IMR-90 (cell line): ENCODE measurements at places on chromosomes 4 and X. TPM values are rescaled to one million over a fixed set of nuclear protein-coding genes. Genes with fewer than 3 reads are reported as not detected.

TCEAL7 gene
- total RNA-seq, result 6.5 and 16.1 TPM in 2 replicates

NALF2 gene
- total RNA-seq, result not detected in 2 replicates

EFHC2 gene
- 0.18 and 0.28 TPM in 2 replicates for total RNA-seq

DNA sequence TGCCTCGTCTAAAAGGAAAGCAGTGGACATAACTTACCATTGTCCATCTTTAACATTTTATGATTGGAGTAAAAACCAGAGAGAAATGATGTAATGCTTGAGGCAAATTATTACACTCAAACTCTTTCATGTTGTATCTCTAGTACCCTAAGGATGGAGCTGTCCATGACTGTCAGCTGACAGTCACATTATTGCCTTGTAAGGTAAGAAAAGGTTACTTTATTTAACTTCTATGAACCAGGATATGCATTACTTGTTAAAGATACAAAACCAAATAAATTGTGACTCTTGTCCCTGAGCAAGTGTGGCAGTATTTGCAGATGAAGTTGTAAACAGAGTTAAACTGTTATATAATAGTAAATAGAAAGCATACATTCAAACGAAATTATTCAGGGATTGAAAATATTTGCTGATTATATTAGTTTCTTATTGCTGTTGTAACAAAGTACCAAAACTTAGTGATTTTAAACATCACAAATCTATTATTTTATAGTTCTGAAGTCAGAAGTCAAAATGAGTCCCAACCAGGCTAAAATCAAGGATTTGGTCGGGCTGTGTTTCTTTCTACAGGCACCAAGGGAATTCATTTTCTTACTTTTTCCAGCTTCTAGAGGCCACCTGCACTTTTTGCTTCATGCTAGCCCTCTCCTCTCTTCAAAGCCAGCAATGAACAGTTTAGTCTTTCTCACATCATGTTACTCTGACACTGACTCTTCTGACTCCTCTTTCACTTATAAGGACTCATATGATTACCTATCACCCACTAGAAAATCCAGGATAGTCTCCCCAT lies 113.8 kb downstream of the CEP44 start:
- DNase-seq, result no peak
- no peaks in the 10 kb centered on the region for H3K27me3 ChIP-seq
- no peaks in the 10 kb centered on the region for H3K4me1 ChIP-seq
- no peaks in the 10 kb centered on the region for H3K36me3 ChIP-seq
- no peak overlapping the region for H3K4me3 ChIP-seq
- H3K27ac ChIP-seq, result no peak overlapping the region

DNA sequence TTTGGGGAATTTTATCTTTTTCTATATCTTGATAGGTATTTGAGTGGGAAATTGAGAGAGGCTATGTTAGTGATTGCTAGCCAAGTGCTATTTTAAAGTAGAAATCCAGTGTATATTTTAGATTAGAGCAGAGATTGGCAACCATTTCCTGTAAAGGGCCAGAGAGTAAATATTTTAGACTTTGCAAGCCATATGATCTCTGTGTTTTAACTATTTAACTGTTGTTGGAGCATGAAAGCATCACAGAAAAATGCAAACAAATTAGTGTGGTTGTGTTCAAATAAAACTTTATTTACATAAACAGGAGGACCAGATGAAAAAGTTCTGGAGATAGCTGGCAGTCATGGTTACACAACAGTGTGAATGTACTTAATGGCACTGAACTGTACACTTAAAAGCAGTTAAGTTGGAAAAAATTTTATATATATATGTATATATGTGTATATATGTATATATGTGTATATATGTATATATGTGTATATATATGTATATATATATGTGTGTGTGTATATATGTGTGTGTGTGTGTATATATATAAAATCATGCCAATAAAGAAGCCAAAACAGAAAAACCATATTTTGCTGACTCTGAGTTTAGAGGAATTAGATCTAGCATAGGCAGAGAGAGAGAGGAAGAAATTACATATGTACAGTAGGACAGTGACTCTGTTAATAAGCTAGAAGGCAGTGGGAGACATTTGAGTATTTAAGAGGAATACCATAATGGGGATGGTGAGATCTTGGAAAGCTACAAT lies 83.4 kb downstream of the TMEM164 start:
- peak overlapping the region; percentile 63; the same call in 1 of the 2 replicates for H3K27ac ChIP-seq
- peaks cover 11% of the 10 kb centered on the region for H3K4me1 ChIP-seq
- no peaks in the 10 kb centered on the region; the same call in 1 of the 2 replicates for H3K27me3 ChIP-seq
- no peaks in the 10 kb centered on the region for H3K36me3 ChIP-seq

DNA sequence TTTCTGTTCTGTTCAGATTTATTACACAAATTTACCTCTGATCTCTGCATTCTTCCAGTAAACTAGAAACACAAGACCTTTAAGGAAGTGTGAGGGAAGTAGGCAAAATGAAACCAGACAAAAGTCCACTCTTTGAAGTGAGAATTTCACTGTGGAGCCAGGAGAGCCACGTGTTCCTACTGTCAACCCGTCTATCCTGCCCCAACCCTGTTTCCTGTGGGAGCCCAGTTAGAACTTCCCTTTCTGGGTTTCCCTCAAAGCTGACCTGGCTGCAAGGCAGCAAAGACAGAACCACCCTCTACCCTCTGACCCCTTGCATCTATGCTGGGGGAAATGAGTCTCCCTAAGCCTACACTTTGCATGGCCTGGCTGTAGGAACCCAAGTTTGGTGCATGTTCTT lies 40.0 kb downstream of the TMEM144 start:
- DNase-seq, result no peak
- peaks cover 2% of the 10 kb centered on the region; the same call in 1 of the 2 replicates for H3K27me3 ChIP-seq
- H3K4me1 ChIP-seq, result no peaks in the 10 kb centered on the region
- H3K27ac ChIP-seq, result no peak overlapping the region
- H3K4me3 ChIP-seq, result no peak overlapping the region
